ENCODE measurements at places on chromosomes 12 and 14.

DNA sequence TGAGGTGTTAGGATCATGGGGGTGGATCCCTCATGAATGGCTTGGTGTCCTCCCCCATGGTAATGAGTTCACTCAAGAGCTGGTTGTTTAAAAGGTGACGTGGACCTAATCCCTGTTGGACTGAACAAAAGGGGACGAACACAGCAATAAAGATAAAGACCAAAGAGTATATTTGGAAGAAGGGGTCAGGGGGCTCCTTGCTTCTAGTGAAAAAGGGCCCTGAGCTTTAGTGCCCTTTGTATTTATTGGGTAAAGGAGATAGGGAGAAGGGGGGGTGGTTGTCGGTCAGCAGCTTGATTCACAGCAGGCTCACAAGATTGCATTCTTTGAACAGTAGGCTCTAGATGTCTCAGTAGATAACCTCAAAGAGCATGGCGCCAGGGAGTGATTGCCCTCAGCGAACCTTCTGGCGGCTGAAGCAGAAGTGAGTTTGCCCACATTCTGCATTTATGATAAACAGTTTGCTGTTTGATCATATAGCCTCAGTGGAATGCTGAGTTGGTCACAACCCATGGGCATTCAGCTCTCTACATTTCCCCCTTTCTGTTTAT lies 25.9 kb upstream of the MAPKAPK5 start:
- DNase-seq: no peak

- DNase-seq: no peak
Measured at GRCh38 chr14:96149131-96149530, 55.5 kb upstream of the BDKRB2 start.

GRCh38 chr12:52316701-52317100 lies 4.5 kb downstream of the KRT83 start:
- no peak for DNase-seq

DNA sequence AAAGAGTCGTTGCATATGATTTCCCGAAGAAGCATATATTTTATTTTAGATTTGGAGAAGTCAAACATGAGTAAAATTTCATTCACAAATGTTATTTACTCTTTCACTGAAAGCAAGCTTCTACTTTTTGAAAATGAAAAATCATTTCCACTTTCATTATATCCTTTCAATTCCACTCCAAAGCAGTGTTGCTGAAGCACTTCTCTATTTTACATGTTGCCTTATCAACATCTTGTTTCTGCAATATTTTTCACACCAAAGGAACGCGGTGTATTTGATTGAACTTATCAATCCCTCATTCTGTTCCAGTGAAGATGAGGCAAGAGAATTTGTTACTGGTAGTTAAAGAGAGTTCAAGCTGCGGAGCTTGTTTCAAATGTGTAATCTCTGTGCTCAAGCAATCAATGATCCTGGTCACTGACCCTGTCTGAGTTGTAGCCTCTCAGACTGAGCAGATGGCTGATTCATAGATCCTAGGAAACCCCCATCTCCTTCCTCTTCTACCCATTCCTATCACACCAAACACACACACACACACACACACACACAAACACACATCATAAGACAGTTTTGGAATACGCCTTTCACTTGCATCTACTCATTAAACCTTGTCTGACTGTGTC lies 236.2 kb upstream of the FLRT2 start:
- DNase-seq: no peak

- DNase-seq: peak; percentile 41
Measured at GRCh38 chr12:122336015-122336946, 70.0 kb upstream of the VPS33A start.

GRCh38 chr12:95004610-95005009 lies 1.1 kb upstream of the NDUFA12 start:
- DNase-seq: no peak

DNA sequence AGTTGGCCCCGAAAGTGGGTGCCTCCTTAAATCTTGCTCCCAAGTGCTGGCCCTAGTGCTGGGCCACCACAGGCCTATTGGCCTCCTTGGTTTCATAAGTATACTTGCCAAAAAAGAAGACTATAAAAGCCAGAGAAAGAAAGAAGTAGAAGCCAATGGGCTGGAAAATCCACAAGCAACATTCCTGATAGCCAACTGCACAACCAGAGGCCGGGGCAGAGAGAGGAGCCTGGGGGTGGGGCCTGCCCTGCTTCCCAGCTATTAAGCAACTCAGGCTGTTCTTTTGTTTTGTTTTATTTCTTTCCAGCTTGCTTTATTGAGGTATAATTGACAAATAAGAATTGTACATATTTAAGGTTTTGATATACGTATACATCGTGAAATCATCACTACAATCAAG lies 177.2 kb upstream of the NTF3 start:
- DNase-seq: no peak

GRCh38 chr12:84397846-84398245 lies 514.8 kb downstream of the SLC6A15 start:
- DNase-seq: no peak

- DNase-seq: no peak
Measured at GRCh38 chr14:63650256-63650952, 8.7 kb upstream of the WDR89 start.

GRCh38 chr14:88030079-88030478 lies 25.1 kb downstream of the GPR65 start:
- no peak for DNase-seq

DNA sequence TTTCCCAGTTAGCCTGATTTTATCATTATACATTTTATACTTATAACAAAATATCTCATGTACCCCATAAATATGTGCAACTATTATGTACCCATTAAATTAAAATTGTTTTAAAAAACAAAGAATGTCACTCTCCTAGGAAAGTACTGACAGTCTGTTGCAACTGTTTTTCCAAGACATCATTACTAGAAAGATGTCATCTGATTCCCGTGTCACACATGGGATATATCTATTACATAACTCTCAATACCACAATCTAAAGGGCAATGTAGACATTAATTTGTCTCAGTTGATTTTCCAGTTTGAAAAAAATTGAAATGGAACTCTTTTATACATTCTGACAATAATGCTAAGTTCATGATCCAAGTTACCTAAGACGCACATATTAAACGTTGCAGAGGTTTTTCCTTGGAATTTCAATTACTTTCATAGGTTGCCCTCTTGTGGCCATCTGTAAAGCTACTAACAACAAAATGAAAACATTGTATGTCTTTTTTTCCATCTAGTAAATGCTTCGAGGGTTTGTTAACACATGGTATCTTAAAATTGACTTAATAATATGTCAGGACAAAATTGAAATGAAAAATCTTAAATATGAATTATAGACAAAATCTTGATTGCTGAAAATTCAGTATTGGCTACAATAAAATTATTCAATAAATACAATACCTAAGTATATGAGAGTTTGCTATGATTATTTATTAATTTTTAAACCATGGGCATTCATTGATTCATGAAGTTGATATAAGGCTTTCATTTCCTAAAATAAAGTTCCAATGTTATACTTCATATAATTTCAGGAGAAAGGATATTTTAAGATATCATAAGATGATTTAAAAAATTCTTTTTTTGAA lies 131.6 kb downstream of the PPFIA2 start:
- DNase-seq: peak; percentile 66

DNA sequence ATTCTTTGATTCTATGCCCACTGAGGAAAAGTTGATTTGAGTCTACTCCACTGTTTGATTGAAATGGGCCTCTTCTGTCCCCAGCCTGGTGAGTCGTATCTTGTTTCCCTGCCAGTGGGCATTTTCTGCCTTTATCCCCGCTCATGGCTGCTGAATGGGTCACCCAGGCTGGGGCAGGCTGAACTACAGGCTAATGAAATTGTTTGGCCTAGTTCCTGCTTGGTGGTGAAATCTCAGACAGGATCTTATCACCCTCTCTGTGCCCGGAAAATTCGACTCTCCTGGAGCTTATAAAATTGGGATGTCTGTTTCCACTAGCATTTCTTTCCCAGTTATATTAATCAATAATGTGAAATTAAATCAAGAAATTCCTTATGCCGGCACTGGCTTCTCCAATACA lies 65.0 kb downstream of the CHST11 start:
- DNase-seq: no peak

- no peak for DNase-seq
Measured at GRCh38 chr12:85089792-85090191, 53.6 kb downstream of the LRRIQ1 start.

GRCh38 chr14:75723716-75724115 lies 62.7 kb downstream of the TTLL5 start:
- DNase-seq: no peak

GRCh38 chr12:113103756-113104450 lies 31.7 kb downstream of the RASAL1 start:
- DNase-seq: no peak

DNA sequence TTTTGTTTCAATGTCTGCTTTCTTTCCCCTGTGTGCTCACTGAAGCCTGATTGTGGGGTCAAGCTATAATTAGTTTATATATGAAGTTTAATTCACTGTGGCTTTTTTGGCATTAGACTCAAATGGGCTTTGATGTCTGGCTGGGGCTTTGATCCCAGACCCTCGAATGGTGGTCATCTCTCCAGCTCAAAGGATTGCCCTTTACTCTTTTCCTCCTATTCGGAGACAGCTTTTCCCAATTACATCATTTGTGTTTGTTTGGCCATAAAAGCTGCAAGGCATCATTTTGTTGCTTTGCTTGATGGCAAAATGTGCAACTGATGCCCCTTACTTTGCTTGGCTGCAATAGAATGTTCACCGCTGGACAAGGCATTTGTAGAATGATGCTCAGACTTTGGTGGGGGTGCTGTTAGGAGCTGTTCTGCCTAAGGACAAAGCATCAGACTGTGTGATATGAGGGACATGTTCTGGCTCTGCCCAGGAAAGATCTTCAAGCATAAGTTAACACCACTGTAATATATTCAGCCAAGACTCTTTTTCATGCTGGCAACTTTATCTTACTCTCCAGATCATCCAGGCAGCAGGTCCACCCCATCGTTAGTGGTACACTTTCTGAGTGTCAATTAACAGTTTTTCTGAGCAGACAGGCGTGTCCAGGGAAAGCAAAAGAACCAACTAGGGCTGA lies 3.2 kb upstream of the DACT1 start:
- DNase-seq: peak; percentile 12

DNA sequence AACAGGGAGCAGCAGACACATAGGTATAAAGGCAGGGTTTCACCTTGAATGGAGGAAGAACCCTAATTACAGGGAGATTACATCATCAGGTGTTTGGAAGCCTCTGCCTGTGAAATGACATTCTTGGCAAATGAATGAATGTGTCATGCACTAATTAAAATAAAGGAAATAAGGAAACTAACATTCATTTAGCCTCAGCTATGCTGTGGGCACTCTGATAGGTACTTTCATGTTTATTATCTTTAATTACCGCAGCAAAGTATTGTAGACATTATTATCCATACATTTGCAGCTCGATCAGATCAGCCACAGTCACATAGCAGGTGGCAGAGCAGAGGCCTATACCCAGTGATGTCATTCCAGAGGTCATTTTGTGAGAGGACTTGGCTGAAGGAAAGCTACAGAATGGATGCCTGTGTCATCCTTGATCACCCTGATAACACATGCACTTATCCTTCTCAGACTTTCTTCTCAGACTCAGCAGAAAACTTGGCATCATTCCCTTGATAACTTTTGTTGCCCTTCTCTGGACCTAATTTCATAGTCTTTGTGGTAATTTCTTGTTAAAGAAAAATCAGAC lies 18.4 kb downstream of the ZNF664 start:
- DNase-seq: no peak

DNA sequence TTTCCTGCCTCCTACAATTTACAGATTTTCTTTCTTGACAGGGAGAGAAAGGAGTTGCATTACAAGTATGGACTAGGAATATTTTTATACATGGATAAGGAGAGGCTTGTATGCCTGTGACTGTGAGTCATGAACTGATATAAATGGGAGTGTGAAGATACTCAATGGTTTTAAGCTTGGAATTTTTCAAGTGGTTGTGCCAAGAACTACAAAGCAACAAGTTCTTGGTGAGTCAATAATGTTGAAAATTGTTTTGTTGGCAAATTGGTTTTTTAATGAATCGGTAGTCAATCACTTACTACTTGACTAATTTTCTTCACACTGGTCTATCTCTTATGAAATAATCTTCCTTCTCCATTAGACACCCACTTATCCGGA lies 58.9 kb upstream of the HMGA2 start:
- DNase-seq: no peak

GRCh38 chr12:106769546-106769945 lies 4.9 kb upstream of the RIC8B start:
- no peak for DNase-seq

- DNase-seq: no peak
Measured at GRCh38 chr12:114186241-114187002, 219.5 kb downstream of the TBX5 start.

GRCh38 chr12:13788626-13789025 lies 192.8 kb downstream of the GRIN2B start:
- no peak for DNase-seq

DNA sequence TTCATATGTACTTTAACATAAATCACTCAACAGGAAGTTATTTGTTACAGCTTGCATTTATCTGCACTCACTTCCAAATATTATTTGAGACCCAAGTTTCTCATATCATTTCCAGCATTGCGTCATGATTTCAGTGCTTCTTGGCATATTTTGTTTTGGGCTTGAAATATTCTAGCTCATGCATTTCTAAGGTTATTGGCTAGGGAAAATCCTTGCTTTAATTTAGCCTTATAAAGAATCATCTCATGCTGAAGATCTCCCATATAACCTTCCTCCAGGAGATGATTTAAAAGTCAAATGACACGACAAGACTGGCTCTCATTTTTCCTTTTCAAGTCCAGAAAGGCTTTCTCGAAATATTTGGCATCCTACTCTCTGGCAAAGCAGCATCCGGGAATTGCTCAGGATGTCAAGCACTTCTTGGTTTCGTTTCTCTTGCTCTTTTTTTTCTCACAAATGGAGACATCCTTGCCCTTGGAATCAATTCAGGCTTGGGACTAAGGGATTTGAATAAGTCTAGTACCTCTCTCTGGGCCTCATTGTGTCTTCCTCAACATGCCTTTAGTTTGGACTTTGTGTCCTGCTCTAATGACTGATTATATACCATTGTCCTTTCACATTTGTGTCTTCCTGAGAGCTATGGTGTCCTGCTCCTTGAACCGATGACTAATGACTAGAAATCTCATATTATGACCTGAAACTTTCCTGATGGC lies 295.0 kb downstream of the RMST start:
- DNase-seq: no peak

- DNase-seq: peak; percentile 19
Measured at GRCh38 chr14:103923863-103924262, 4.4 kb upstream of the TDRD9 start.

DNA sequence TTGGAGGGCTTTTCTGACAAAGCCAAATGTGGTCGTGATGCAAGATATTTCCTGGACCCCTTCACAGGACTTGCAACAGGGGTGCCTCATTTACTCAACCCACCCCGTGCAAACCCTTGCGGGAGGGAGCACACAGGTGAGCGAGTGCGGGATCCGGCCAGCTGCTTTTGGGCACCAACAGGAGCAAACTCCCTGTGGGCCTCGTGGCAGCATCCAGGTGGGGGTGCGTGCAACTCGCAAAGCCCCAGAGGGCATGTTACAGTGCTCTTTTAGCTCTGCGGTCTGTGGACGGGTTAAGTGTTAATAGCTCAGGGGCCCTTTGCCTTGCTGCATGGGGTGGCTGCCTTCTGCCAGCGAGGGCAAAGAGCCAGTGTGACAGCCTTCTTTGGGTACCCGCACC lies 707.6 kb upstream of the MDGA2 start:
- no peak for DNase-seq
